ENCODE measurements at places on chromosomes 7 and 10. TPM values are rescaled to one million over a fixed set of nuclear protein-coding genes. Genes with fewer than 3 reads are reported as not detected.

RET gene
- total RNA-seq = not detected

PTPN20 gene
- 1.6 TPM for total RNA-seq

CALML3 gene
- not detected for total RNA-seq

CC2D2B gene
- total RNA-seq = 0.14 TPM
